Omental fat pad (tissue), 4 donors: ENCODE measurements at places on chromosomes 13 and 19. TPM values are rescaled to one million over a fixed set of nuclear protein-coding genes. Genes with fewer than 3 reads are reported as not detected.

The EHD2 gene
- total RNA-seq: 128 TPM

The FUT3 gene
- not detected for total RNA-seq

The ZNF20 gene
- total RNA-seq: 4.5 TPM

The FFAR1 gene
- not detected for total RNA-seq

The IZUMO2 gene
- not detected for total RNA-seq

The BORA gene
- total RNA-seq: 2.0 TPM

The KIR3DL1 gene
- total RNA-seq: not detected

The IGSF23 gene
- total RNA-seq: not detected

The KIR2DL1 gene
- not detected for total RNA-seq

The ITGBL1 gene
- total RNA-seq: 3.5 TPM

The OR7C2 gene
- total RNA-seq: not detected

The C19orf67 gene
- not detected for total RNA-seq

The FGF9 gene
- 5.3 TPM for total RNA-seq

The ZNF808 gene
- 47.6 TPM for total RNA-seq

The PHLDB3 gene
- 2.0 TPM for total RNA-seq

The LYL1 gene
- total RNA-seq: 15.3 TPM

The FAAP24 gene
- total RNA-seq: 1.4 TPM

The MIR17HG gene
- total RNA-seq: 5.1 TPM

The RXFP2 gene
- 0.63 TPM for total RNA-seq

The SERTAD1 gene
- total RNA-seq: 24.9 TPM

The ATP8B3 gene
- 0.88 TPM for total RNA-seq

The ZNF222 gene
- total RNA-seq: 1.9 TPM

The ZNF737 gene
- 7.0 TPM for total RNA-seq

The RAB3A gene
- total RNA-seq: 0.63 TPM

The PBX4 gene
- total RNA-seq: 10.1 TPM

The KPTN gene
- 5.4 TPM for total RNA-seq

The DIAPH3 gene
- total RNA-seq: 0.47 TPM

The ETFB gene
- 251 TPM for total RNA-seq

The ADGRE1 gene
- 3.9 TPM for total RNA-seq

The PALM3 gene
- total RNA-seq: not detected

The SIAH3 gene
- 0.12 TPM for total RNA-seq

The PSG1 gene
- not detected for total RNA-seq

The ACER1 gene
- total RNA-seq: not detected

The TNPO2 gene
- total RNA-seq: 50.2 TPM
